CD4-positive, alpha-beta T cell treated with Interleukin-4 for 1 hour (primary cell): ENCODE measurements at places on chromosomes 13 and 19.

- peak; percentile 43 for DNase-seq
These were observed 17.3 kb downstream of the SIGLEC8 start for GRCh38 chr19:51440846-51441409.

DNA sequence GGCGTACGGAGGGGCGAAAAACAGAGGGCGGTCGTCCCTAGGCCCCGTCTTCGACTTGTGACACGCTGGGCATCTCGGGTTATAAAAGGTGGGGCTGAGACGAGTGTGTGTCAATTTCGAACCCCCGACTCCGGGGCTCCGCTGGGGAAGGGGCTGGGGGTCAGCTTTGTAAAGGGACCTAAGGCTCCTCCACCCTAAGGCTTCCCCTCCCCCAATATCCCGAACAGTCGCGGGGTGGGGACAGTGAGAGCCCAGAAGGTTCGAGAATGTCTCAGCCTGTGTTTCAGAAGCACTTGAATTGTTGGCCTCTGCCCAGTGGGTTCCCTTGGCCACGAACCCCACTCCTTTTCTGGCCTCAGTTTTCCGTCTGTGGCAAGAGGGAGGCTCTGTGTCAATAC lies 450 bp downstream of the SELENOW start:
- DNase-seq: no peak

GRCh38 chr13:77980592-77980991 lies 62.0 kb upstream of the EDNRB start:
- no peak for DNase-seq

DNA sequence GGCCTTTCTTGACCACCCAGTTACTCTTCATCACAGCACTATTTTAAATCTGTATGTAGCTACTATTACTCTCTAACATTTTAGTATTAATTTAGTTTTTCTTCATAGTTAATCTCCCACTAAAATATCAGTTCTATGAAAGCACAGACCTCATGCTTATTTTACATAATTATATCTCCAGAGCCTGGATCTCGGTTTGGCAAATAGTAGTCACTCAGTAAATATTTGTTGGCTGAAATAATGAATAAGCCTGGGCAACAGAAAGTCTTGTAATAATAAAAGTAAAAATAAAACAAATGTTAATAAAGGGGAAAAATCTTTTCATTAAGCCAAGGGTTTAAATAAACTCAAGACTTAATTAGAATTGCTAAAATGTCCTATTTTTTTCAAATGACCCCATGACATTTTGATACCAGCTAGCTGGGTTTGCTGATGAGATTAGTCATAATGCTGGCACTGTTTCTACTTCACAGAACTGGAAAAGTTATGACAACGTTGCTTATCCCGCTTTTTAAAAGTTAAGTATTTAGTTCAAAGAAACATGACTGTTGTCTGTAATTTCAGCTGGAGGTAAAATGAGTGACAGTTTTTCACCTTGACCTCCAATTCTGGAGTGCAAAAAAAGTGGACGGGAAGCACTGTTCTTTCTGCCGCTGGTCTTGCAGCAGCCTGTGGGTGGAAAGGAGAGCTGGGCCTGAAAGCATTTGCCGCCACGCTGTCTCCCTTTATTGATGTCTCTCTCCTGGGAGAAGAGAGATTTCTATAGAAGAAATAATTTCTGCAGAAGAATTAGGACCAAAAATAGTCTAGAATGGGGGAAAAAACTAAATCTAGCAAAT lies 85.2 kb upstream of the SPATA13 start:
- DNase-seq: no peak

GRCh38 chr19:1315470-1316166 lies 29.9 kb downstream of the EFNA2 start:
- no peak for DNase-seq

DNA sequence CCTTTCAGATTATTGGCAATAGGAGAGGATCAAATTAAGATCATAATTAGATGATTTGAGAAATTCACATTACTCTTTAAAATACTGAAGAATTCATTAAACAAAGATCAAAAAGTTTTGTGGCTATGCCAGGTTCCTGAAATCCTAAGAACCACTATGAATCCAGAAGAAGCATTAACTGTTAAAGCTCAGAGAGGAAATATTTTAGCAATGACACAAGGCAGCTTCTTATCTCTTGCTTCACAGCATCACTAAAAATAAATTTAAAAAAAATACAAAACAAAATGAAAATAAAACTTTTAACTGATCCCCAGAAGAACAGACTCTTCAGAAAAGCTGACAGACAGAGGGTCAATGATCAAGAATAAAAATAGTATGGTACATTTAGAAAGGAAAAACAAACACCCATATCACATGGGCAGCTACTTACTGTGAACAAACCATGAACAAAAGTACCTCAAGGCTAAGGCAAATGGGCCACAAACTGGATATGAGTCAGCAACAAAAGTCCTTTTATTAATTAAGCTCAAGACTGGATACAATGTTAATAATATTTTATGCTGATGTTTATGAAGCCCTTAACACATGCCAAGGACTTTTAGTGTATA lies 19.6 kb downstream of the RNF6 start:
- no peak for DNase-seq
